Activated naive CD4-positive, alpha-beta T cell (primary cell): ENCODE measurements at places on chromosomes 2 and 18.

DNA sequence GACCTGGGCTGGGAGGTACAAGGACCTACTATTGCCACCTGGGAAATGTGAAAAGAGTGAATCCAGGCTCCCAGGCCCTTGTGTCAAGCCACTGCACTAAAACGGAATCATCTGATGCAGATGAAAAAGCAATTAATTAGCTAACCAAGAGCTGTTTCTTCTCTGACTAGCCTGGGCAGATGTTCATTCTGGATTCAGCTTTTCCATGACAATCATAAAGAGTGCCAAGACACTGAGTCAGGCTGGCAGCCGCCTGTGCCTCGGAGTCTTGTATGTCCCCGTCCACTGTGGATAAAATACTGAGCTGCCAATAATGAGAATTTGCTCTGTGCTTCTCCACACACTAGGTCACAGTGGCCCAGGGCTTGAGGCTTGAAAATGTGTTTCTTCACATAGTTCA, 21.7 kb upstream of the LCLAT1 start:
- no peak for DNase-seq

- no peak for DNase-seq
These were observed 527.4 kb downstream of the TMEM182 start for GRCh38 chr2:103289105-103289725.

GRCh38 chr2:228927028-228928010, 343.8 kb downstream of the PID1 start:
- no peak for DNase-seq

- no peak for DNase-seq
These were observed 125.1 kb upstream of the EPAS1 start for GRCh38 chr2:46171996-46172546.

GRCh38 chr18:78920456-78921138, 59.0 kb upstream of the SALL3 start:
- no peak for DNase-seq

DNA sequence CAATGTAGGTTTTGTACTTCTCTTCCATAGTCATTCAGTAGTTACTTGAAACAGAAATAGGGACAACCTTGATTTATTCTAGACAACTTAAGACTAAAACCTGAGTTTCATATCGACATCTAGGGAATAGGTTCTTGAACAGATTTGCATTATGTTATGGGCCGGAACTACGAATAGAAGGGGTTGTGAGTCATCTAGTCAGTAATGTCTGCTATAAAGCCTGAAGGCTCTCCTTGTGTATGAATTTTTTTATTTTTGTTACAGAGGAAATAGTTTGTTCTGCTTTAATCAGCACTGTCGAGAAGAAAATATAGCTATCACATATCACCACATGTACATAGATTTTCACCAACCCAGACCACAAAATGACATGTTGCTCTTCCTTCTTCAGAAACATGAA, 17.3 kb upstream of the TRIM43 start:
- DNase-seq, result no peak

GRCh38 chr2:59830601-59831000, 722.9 kb downstream of the BCL11A start:
- no peak for DNase-seq

DNA sequence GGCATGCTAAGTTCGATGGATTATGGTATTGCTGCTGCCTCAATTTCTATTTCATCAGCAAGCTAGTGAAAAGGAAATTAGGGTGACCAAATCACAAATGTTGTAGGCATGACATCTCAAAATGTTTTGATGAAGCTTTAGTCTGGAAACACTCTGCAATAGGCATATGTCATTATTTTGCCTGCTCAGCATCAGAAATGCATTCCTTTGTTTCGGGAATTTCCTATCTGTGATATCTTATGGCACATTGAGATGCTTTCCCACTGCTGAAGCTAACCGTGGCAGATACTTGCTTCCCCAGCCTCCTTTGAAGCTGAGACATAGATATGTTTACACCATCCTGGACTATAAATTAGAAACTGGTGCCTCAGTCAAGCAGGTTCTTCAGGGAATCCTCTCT, 119.7 kb downstream of the CDC42EP3 start:
- no peak for DNase-seq

DNA sequence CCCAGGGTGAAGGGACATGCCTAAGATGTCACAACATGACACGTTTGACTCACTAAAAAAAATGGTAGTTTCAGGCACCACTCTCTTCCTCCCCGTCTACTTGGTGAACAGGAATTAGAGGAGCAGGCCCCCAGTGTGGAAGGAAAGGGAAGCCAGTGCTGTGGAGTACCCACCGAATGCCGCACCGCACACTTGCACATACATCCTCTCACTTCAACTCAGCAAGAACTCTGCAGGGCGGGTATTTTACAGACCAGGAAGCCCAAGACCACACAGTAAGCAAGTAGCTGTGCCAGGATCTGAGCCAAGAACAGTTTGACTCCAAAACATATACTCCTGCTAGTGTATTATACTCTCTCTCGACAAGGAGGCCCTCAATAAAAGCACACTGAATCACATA, 69.8 kb downstream of the BCL2 start:
- no peak for DNase-seq

DNA sequence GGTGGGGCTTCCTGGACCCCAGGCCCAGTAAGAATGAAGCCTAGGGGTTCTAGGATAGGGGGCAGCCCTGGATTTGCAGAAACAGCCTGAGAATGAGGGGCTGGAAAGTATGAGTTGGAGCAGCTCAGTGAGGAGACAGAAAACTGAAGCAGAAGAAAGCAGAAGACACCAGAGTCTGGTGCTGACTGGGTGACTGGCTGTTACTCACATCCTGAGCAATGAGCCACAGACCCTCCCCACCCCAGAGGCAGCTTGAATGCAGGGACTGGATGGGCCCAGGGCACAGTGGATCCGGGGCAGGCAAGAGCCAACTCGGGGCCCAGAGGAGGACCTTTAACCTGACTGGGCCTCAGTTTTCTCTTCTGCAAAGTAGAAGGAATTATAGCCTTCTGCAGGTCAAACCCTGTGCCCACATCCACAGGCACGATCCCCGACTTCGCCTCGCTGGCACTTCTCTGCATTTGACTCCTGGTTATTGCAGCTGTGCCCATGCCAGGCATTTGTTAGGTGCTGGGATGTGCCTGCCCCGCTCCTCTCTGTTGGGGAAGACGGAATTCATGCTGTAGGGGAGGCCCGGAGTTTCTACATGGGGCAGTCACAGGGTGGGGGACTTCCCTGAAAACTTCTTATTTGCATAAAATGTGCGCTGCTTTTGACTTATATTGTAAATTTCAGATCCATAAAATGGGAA, 8.5 kb downstream of the STEAP3 start:
- DNase-seq, result no peak

DNA sequence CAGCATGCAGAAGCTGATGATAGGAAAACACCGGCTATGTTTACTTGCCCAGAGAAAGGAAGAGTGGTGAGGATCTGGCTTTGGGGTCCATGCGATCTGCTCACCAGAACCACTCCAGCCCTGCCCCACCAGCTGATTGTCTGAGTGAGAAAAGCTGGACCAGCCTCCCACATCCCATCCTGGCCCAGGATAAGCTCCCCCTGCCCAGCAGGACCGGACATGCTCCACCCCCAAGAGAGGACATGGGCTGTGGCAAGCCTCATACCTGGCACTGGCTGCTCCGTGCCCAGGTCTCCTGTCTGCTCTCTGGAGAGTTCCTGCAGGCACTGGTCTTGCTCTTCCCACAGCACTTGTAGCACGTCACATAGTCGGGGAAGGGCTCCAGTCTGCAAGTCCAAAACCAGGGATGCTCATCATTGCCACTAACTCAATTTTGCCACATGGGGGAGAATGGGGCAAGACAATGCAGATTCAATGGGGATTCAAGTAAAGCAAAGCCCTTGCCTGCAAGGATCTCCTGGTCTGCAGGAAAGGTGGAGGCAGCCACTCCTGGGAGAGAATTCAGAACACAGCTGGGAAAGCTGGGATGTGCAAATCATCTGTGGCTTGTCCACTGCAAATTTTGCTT, 30.0 kb downstream of the SCTR start:
- no peak for DNase-seq

- no peak for DNase-seq
These were observed 27.7 kb upstream of the STRN start for GRCh38 chr2:36993841-36994620.

DNA sequence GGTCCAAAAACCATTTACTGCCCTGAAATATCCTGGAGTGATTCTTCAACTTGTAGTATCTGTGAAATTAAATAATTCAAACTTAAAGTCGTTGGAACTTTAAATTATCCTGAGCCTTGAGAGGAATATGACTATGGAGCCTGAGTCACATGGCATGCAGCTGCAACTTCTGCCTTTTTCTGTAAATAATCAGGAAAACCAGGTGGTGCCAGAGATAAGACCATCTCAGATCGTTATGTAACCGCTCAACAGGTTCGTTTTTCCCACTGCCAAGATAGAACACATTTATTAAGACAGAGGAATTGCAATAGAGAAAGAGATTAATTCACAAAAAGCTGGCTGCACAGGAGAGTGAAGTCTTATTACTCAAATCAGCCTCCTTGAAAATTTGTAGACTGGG, 876.5 kb downstream of the SUCLG1 start:
- DNase-seq, result no peak

- DNase-seq, result no peak
These were observed 28.9 kb downstream of the ADI1 start for GRCh38 chr2:3490191-3491170.

DNA sequence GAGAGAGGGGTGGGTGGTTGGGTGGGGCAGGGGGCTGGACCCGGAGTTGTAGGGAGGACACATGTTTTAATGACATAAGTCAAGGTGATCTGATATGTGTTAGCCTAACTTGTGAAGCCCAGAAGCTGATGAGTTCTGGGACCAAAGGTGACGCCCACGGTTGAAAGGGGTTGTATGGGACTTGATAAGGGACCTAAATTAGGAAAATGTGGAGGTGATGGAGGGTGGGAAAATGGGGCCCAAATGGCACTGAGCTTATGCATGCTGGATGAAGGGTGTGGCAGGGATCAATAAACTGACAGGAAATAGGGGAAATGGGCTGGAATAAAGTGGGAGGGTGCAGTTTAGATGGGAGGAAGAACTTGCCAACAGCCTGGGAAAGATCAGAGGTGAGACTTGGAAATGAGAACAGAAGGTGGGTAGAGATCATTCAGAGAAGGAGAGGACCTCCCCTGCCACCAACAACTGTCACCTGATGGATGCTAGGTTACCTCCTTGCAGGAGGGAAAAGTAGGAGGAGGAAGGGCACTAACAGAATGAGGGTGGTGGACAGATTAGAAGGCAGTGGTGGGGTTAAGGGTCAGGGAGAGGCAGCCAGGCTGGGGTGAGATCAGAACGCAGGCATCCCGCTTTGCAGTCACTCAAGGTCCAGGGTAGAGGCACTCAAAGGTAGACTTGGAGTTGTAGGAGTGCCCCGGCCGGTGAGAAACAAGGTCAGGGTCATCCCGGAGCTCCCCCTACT, 15.3 kb downstream of the WNT10A start:
- no peak for DNase-seq

GRCh38 chr2:73343992-73344391, 41.6 kb upstream of the ALMS1 start:
- no peak for DNase-seq

- no peak for DNase-seq
These were observed 264.6 kb upstream of the STON1 start for GRCh38 chr2:48265169-48266030.

GRCh38 chr2:216463148-216463547, 35.5 kb upstream of the RPL37A start:
- DNase-seq, result no peak

GRCh38 chr2:38201784-38202183, 125.8 kb upstream of the CYP1B1 start:
- DNase-seq, result no peak

DNA sequence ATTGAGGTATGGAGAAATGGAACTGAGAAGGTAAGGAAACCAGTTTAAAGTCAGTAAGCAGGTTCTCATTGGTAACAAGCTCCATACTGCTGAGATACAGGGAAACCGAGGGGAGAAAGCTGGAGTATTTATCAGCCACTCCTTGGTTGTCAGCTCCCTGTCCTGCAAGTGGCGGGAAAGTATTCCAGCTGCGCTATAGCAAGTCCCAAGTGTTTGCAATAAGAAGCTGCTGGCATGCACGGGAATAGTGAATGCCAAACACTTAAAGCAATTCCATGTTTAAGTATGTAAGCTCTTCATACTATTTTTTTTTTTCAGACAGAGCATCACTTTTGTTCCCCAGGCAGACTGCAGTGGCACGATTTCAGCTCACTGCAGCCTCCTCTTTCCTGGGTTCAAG, 1601.1 kb downstream of the SUCLG1 start:
- DNase-seq, result no peak

- DNase-seq, result no peak
These were observed 9.5 kb downstream of the DUSP19 start for GRCh38 chr2:183088061-183088460.
